CD4-positive, alpha-beta T cell treated with Interleukin-17A for 1 hour (primary cell): ENCODE measurements at places on chromosomes 7 and 10.

- DNase-seq = no peak
Observed at GRCh38 chr10:24259365-24260130, 50.6 kb downstream of the KIAA1217 start.

DNA sequence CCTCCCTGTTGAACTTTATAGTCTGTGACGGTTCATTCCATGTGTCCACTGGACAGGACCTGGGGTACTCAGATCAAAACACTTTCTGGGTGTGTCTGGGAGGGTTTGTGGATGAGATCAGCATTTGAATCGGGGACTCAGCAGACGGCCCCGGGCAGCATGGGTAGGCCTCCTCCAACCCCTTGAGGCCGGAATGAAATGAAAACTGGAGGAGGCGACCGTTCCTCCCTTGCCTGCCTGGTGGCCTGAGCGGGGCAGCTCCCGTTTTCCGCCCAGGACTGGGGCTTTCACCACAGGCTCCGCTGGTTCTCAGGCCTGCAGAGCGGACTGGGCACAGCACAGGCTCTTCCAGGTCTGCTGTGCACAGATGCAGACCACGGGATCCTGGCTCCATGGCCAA is 247.7 kb downstream of the MAD1L1 start:
- DNase-seq = no peak

DNA sequence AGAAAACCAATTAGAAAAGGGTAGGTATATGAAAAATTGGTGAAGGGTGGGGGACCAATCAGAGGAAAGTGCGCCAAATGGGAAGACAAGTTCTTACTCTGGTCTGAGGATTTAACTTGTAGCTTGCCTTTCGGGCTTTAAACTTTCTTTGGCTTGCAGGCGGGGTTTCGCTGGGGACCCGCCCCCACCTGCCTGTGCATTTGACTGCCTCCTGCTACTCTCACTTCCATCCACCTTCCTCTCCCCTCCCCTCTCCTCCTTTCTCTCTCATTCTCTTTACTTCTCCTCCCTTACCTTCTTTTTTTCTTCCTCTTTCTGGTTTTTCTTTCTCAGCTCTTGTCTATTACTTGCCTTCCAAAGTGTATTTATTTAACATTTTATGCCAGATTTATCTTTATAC is 278.8 kb downstream of the DNAJB9 start:
- DNase-seq = no peak

GRCh38 chr10:45380903-45381620 is 7.0 kb downstream of the ALOX5 start:
- DNase-seq = no peak

GRCh38 chr7:44218418-44219201 is 17.8 kb downstream of the YKT6 start:
- no peak for DNase-seq

DNA sequence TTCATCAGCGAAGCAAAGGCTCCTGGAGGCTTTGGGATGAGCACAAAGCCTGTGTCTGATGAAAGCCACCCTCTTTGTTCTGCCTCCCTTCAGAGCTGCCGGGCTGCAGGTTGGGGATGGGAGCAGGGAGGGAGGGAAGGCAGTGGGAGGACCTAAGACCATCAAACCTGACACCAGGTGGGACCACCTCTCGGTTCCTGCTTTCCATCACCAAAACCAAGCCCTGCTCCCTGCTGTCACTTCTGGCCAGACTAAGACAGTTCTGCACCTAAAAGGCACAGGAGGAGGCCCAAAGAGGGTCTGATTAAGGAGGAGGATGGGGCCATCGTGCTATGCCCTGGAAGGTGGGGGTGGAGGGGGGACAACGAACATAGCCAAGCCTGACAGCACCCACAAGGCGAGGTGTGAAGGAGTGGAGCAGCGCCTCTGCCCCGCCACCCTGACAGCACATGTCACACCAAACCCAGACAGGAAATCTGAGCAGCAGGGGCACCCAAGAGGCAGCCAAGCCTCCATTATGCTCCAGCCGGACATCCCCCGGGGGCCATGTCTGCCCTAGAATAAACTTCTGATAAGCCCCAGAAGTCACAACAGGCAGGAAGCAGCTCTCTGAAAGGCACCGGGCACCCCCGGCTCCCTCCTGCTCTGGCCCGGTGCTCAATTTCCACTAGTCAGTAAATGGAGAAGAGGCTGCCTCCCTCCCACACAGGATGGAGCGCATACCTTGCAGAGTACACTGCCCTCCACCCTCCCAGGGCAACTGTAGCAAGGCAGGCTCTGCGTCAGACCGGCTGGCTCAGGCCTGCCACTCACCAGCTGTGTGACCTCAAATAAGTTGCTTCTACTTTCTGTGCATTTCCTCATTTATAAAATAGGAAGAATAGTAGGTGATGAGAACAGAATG is 48.9 kb downstream of the DLG5 start:
- DNase-seq = peak; percentile 69

GRCh38 chr7:101319401-101319800 is 2.2 kb downstream of the IFT22 start:
- no peak for DNase-seq

DNA sequence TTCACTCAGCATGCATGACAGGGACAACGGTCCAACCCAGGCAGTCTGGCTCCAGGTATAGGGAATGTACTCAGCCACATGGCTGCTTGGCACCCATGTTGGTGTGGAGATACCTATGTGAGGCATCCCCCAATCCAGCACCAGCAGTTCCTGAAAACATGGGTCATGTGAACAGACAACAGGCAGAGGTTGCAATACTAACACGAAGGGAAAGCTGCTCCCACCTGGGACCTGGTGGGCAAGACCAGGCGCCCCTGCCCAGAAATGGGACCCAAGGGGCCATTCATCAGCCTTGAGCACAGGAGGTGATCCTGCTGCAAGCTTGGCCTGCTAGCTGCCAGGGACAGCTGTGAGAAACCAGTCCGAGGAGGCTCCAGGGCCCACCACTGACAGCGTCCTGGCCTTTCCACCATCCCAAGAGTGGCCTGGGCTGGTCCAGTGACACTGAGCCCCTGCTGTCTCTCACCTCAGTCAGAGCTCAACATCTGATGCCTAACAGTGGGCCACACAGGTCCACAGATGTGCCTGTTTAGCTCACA is 142.3 kb downstream of the ARHGAP22 start:
- no peak for DNase-seq

- DNase-seq = no peak
Observed at GRCh38 chr7:1027242-1028043, 16.9 kb upstream of the GPR146 start.
